Activated CD4-positive, alpha-beta T cell treated with anti-CD3 and anti-CD28 coated beads for 36 hours (primary cell): ENCODE measurements at places on chromosomes 1 and 21.

- no peak for DNase-seq
- H3K4me3 ChIP-seq, result no peak overlapping the region
- peaks cover 19% of the 10 kb centered on the region for H3K4me1 ChIP-seq
These were observed 171.1 kb downstream of the PIGK start for GRCh38 chr1:77047978-77048614.

- no peaks in the 10 kb centered on the region for H3K27me3 ChIP-seq
- H3K36me3 ChIP-seq, result peaks cover 15% of the 10 kb centered on the region
- H3K27ac ChIP-seq, result peak overlapping the region; percentile 58
- peaks cover 64% of the 10 kb centered on the region for H3K4me1 ChIP-seq
These were observed 5.2 kb downstream of the TMCC2 start for GRCh38 chr1:205232945-205233397.

DNA sequence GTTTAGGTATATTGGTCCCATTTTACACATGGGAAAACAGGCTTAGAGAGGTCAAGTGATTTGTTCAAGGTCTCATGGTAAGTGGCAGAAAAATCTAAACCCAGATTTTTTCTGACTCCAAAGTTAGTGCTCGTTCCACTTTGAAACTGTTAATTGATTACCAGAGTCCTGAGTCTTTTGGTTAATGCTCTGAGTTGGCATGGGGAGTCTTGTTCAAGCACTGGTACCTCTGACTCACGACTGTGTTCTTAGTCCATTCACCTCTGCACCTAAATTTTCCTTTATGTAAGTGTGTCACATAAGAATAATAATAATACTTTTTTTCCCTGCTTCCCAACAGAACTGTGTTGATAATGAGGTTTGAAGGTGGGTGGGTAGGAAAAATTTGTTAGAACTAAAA lies 59.3 kb downstream of the VANGL2 start:
- H3K27ac ChIP-seq, result peak overlapping the region; percentile 98
- peaks cover 86% of the 10 kb centered on the region for H3K4me1 ChIP-seq
- no peak for DNase-seq
- no peaks in the 10 kb centered on the region for H3K27me3 ChIP-seq

- H3K27me3 ChIP-seq, result peaks cover 8% of the 10 kb centered on the region
- no peak for DNase-seq
These were observed 59.4 kb upstream of the IFI44L start for GRCh38 chr1:78560811-78561210.

- no peak overlapping the region for H3K4me3 ChIP-seq
- no peaks in the 10 kb centered on the region for H3K4me1 ChIP-seq
- H3K27me3 ChIP-seq, result no peaks in the 10 kb centered on the region
- no peak overlapping the region for H3K27ac ChIP-seq
- no peak for DNase-seq
These were observed 1154.6 kb downstream of the BRINP3 start for GRCh38 chr1:189323091-189323490.
